ENCODE measurements at places on chromosomes 1 and 21.

- peak; percentile 94 for DNase-seq
These were observed 1.2 kb downstream of the AMPD2 start for GRCh38 chr1:109620841-109621286.

DNA sequence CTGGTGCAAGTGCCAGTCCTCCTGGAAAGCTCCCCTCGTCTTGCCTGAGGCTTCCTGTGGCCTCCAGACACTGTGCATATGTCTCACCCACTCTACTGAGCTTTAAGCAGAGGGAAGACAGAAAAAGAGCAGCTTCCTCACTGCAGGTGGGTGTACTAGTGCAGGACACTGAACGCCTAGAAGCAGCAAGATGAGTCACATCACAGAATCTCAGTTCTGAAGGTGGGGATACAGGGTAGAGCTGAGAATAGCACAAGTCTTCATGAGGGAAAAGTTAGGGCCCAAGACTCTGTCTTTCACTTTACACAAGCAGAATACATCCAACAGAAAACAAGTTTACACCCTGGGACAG is 37.4 kb downstream of the PCAT6 start:
- DNase-seq: no peak

DNA sequence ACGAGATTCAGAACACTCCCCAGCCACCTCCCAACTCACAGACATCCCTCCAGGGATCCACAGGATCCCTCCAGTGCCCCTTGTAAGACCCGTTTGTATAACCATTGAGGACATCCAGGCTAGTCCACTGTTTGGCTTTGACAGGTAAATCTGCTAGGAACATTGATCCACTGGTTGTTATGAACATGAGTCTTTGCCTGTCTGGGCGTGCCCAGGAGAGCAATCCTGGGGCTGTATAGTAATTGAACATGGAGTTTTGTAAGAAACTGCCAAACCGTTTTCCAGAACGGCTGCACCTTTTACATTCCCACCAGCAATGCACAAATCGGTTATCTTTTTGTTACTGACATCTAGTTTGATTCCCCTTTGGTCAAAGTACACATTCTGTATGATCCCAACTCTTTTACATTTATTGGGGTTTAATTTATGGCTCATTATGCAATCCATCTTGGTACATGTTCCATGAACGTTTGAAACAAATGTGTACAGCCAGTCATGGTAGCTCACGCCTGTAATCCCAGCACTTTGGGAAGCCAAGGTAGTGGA is 88.7 kb downstream of the WDR4 start:
- no peak for DNase-seq

GRCh38 chr1:11394592-11395245 is 84.2 kb upstream of the DISP3 start:
- DNase-seq: no peak
